ENCODE measurements at places on chromosomes 6 and 20.

DNA sequence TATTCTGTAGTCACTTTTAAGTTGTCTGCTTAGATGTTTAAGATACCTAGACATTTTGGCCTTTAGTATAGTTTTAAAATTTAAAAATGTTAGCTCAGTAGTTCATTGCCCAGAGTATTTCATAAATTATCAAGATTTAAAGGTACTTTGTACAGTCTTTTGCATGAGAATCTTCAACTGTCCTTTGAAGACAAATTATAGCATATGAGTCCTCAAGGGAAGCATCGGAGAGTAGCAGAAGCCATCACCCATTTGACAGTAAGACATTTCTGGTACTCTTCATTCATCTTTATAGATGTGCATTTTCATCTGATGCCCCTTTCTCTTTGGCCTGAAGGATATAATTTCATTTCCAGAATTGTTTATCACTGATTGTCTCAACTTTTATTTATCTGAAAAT lies 89.5 kb downstream of the NCOA3 start:
- no peak for DNase-seq

- no peak for DNase-seq
These were observed 4.0 kb upstream of the ACSS1 start for GRCh38 chr20:25061821-25062530.

GRCh38 chr6:15421945-15422733 lies 176.3 kb downstream of the JARID2 start:
- no peak for DNase-seq

GRCh38 chr20:4894981-4895381 lies 106.3 kb downstream of the SLC23A2 start:
- no peak for DNase-seq

DNA sequence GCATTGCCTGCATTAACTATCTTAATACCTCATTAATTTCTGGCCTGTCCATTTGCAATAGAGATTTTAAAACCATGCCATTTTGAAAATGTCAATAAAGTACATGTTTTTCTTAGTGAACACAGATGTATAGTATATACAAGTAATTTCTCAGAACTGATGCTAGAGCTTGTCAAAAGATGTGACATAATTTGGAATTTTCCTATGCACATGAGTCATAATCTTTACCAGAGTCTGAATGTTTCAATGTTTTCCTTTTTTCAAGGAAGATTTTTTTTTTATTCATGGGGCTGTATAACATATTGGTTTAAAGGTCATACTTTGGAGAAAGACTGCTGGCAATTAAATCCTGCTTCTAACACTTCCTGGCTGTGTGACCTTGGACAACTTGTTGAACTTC lies 1347.5 kb upstream of the ADGRB3 start:
- no peak for DNase-seq

GRCh38 chr6:14072084-14072483 lies 45.5 kb upstream of the CD83 start:
- no peak for DNase-seq
